ENCODE measurements at places on chromosomes 12 and 14. TPM values are rescaled to one million over a fixed set of nuclear protein-coding genes. Genes with fewer than 3 reads are reported as not detected.

- no peak for DNase-seq
Measured at GRCh38 chr14:63855281-63855680, 2.5 kb downstream of the SYNE2 start.

DNA sequence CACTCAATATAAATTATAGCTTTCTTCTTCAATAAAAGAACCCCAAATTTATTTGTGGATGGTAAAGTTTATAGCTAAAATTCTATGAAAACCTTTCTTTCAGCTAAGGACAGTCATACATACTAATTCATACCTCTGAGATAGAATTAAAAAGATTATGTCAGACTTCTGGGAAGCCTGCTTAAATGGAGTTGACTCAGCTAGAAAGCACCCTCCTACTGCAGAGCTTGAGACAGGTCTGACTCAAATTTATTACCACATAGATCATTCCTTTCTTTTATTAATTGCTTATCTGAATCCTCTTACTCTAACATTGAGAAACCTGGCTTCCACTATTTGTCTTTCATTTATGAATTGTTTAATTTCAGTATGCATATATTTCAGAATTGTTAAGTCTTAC, 1007.0 kb upstream of the LRFN5 start:
- no peak for DNase-seq

DNA sequence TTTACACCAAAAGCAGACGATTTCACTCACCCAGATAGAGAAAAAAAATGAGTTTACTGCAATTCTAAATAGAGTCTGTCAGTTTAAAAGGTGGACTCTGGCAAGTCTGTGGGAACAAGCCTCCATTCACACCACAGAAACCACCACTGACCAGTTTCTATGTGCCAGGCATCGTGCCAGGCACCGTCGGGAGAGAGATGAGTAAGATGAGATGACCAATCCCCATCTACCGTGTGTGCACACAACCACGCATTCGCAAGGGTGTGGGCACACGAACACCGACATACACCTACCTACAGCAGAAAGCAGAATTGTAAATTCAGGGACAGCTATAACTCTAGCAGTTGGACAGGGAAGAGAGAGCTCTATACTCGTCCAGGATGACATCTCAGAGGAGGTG, 58.3 kb downstream of the PRIMA1 start:
- no peak for DNase-seq

OASL gene
- not detected for polyA plus RNA-seq

TMEM119 gene
- polyA plus RNA-seq, result 30.2 TPM

KRT6A gene
- polyA plus RNA-seq, result not detected

- no peak for DNase-seq
Measured at GRCh38 chr14:51014625-51015024, 70.3 kb upstream of the PYGL start.

DNA sequence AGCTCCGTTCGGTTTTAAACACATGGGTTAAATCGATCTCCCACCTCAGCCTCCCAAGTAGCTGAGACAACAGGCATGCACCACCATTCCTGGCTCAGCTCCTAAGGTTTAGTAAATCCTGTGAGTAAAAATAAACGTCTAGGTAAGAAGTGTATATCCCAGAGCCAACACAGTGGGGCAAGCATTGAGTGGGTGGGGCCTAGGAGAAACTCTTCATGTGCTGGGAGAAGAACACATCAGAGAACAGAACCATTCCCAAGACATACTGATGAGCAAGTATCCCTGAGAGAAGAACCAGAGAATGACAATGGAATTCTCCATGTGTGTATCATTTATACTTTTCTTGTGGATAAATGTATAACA, 86.3 kb downstream of the SEC23A start:
- DNase-seq, result no peak

GRCh38 chr14:54219261-54220070, 177.3 kb upstream of the CDKN3 start:
- no peak for DNase-seq

DNA sequence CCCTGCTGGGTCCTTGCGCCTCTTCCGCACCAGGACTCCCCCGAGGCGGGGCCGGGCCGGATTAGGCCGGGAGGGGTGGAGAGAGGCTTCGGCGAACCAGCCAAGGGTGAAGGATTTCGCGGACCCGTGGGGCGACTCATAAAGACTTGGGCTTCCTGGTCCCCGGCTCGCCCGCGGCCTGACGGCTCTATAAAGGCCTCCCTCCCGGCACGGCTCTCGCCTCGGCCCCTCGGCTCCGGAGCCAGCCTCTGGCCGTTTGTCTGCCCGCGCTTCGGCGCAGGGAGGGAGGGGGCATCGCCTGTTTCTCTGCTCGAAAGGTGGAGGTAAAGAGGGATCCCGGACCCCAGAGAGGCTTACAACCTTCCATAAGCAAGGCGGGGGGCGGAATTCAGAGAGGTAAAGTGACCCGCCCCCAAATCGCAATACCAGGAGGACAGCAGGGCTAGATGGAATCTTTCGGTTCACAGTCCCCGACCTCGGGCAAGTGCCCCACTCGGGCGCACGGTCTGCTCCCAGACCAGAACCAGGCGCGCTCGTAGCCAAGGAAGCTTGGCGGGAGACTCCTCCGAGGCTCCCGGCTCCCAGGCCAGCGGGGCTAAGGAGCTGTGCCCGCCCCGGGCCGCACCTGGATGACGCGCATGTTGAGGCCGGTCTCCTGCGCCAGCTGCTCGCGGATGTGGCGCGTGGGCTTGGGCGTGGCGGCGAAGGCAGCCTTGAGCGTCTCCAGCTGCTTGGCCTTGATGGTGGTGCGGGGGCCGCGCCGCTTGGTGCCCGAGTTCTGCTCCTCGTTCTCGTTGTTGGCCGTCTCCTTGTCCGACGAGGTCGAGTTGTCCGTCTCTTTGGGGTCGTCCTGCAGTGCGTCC, 3.9 kb downstream of the LHX5 start:
- no peak for DNase-seq

GRCh38 chr12:62655666-62656151, 189.1 kb downstream of the MON2 start:
- DNase-seq, result no peak

Data from forelimb muscle (tissue), 1 donor.